ENCODE measurements at places on chromosomes 6 and 20.

DNA sequence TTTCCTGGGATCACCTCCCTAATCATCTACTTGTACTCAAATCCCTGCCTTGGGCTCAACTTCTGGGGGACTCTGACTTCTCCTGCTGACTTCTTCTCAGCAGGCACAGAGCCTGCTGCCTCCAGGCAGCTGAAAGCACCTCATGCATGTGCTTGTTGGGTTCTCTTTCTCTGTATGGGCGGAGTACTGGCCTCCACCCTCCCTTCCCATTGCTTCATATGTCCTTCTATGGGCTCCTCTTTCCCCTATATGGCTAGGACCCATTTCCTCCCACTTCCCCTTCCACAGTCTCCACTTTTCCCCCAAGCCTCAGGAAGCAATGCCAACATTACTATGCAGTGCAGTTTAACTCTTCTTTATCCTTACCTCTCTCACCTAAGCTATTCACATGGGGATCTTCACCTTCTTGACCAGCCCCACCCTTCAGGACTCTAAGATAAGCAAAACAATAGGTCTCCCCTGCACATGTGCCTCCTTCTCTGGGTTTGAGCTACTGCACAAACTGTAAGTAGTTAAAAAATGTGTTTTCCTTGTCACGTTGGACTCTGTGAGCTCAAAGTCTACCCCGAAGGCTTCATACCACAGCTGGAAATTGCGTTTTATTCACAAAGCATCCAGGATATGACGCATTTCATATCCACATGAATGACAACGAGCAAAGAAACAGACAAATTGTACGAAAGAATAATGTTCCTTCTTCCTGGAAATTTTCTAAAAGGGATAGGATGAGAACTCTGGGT is 93.7 kb downstream of the CDS2 start:
- DNase-seq = no peak

GRCh38 chr20:25374842-25375241 is 15.8 kb downstream of the ABHD12 start:
- no peak for DNase-seq

DNA sequence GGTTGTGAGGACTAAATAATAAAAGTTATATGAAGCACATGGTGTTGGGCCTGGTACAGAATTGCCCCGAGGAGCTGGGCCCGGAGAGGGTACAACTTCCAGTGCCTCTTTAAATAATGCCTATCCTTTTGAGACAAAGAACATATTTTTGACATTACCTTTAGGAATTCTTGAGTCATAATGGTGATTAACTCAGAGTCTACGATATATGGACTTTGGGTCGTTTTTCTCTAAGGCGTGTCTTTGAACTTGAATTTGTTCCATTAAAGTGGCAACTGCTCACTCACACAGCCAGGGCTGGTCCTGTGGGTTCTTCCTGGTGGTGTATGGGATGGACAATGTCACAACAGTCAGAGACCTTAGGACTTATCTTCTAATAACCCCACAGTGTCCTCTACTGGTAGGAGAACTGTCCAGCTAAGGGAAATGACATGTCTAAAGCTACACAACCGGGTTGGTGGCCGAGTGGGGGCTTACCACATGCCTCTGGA is 106.5 kb downstream of the CDC5L start:
- DNase-seq = no peak

- DNase-seq = no peak
Observed at GRCh38 chr6:119327810-119328209, 21.8 kb downstream of the MAN1A1 start.

GRCh38 chr6:38239719-38240451 is 399.8 kb downstream of the BTBD9 start:
- DNase-seq = no peak

DNA sequence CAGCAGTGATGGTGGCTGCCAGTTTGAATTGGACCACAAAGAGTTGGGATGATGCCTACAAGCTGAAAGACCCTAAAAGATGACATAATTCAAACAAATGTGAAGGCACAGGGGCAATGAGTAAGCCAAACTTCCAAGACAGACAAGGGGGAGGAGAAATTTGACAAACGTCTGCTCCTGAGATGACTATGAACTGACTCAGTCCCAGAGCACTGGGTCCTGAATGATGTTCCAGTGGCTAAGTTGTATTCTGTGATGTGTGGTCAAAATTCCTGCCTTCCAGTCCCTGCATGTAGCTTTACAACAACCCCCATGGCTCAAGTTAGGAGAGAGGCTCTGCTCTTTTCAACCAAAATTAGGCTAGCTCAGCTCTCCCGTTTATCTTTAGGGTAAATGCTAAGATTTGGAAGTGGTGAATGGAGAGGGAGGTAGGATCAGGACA is 86.1 kb upstream of the SIRPA start:
- DNase-seq = peak; percentile 13

GRCh38 chr6:132490478-132491204 is 22.3 kb downstream of the STX7 start:
- DNase-seq = no peak

DNA sequence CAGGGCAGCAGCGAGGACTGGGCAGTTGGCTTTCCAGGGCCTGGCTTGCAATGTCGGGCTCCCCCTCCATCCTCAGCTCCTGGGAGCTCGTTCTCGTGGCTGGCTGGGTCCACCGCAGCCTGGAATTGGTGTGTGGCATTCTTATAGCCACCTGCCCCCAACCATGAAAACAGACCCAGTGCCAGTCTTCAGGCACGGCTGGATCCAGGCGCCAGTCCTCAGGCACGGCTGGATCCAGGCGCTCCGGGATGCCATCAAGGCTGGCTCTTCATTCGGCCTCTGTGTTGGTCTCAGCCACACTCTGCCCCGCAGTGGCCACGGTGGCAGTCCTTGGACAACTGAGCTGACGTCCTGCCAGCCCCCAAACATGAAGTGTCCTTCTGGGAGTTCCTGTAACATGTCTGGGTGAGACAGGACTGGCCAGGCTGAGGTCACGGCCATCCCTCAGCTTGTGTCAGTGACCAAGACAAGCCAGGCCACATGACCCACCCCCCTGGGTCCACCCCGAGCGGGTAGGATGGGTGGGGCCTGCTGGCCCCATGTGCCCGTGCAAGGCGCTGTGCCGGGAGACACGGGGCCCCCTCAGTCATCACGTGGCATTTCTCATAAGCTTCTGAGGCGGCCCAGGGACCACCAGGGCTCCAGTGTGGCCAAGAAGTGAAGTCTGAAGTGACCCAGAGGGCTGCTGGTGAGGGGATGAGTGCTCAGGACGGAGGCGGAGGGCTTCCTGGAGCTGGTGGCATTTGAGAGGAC is 99.0 kb downstream of the TAF4 start:
- no peak for DNase-seq

DNA sequence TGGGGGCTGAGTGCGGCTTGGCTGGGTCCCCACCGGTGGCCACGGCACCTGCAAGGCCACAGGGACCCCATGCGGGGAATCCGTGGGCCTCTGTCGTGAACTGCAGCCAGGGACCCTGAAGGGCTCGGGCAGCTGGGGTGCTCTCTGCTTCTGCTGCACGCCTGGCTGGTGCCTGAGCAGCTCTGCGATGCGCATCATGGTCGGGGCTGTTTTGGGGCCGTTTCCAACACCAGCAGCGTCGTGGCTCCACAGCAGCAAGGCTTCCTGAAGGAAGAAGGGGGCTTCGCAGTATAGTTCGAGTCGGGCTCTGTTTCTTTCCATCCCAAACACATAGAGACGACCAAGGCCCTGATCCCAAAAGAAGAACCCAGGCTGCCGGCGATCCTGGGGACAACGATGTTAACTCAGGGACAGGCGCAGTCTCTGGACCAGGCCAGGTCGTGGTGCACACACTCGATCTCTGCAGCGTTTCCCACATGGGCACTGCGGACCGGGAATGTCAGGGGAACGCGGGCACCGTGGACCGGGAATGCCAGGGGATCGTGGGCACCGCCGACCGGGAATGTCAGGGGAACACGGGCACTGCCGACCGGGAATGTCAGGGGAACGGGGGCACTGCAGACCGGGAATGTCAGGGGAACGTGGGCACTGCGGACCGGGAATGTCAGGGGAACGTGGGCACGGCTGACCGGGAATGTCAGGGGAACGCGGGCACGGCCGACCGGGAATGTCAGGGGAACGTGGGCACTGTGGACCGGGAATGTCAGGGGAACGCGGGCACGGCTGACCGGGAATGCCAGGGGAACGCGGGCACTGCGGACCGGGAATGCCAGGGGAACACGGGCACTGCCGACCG is 36.8 kb upstream of the BHLHE23 start:
- no peak for DNase-seq

- DNase-seq = no peak
Observed at GRCh38 chr6:112407101-112407590, 60.0 kb downstream of the RFPL4B start.

DNA sequence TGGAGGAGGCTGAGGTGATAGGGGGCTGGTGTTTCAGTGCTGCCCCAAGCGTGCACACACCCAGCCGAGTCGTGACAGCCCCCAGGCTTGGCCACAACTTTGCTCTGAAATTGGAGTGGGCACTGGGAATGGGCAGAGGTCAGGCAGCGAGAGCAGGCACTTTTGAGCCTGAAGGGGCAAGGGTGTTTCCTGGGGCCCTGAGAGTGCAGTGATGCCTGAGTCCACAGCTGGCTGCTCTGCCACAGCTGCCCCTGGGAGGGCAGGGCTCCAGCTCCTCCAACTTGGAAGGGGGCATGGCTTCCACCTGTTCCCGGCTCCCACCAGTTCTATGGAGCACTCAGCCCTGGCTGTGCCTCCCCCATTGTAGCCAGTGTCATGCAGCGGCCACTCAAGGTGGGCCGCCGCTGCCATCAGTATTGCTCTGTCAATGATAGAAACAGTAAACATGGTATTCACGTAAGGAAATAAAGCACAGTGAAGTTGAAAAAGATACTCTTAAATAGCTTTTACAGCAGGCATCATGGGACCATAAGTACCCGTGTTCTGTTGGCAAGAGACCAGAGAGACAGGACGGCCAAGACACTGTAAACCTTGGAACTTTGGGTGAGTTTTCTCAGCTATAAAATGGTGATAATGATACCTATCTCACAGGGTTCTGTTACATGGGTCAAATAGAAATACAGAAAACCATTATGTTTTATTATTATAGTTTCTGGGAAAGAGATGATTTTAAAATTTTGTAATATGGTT is 108.9 kb downstream of the THEMIS start:
- DNase-seq = no peak

DNA sequence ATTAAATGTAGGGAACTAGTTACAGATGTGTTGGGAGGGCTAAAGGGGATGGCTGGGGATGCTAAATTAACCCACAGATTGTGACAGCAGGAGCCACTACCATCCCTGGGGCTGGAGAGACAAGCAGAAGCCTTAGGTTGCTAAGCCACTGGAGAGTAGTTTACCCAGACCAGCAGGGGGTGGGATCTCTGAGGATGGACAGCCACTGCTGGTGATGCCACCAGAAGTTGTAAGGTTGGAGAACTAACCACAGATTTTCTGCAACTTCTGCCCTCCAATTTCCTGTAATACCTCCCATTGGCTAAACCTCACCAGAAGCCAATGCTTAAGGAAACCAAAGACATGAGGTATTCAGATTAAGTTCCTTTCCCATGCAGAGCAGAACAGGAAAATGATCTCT is 139.6 kb upstream of the NOX3 start:
- no peak for DNase-seq

- no peak for DNase-seq
Observed at GRCh38 chr6:8513174-8513573, 77.8 kb upstream of the SLC35B3 start.

DNA sequence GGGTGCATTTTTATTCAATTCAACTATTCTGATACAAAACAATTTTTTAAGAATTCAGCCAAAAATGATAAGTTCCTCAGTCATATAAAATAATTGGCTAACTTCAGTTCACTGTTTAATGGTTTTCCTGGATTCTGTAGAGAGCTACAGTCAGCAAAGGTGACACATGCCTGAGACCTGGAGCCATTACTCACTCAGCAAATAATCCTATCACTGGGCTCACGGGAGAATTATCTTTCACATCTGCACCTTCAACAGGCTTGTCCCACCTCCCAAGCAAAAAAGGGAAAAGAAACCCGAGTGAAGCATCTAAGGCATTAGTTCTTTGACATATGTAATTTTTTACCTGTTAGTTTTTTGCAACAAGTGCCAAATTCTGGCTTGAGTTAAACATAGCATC is 34.9 kb upstream of the FOXA2 start:
- no peak for DNase-seq

DNA sequence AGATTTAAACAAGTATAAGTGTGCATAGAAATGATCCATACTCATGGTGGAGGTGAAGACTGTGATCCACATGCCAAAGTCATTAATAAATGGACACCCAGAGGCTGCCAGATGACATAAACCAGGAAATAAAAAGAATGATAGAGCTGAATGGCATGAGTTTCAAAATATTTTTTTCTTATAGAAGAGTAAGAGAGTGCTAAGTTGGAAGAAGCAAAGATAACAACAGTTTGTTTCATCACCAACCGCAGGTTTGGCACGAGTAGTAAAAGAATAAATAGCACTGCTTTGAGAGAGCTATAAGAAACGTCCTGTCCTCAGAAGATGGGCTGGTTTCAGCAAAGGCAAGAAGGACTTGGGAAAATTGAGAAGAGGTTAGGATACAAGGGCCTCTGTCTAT is 246.9 kb downstream of the UBE3D start:
- no peak for DNase-seq

DNA sequence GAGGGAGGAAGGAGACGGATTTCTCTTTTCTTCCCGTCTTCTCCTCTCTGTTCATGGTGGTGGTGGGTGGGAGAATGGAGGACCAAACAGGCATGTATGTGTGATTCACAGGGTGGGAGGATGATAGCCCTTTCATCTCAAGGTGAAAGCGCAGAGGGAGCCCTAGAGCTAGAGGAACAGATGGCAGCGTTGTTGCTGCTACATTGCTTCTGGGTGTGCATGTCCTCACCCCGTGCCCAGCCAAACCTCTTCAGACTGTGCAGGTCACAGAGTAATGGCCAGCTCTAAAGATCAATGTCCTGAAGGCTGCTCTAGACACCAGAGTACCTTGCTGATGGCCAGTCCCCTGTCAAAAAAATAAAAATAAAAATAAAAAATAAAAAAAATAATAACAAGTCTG is 301.8 kb downstream of the TBC1D7 start:
- no peak for DNase-seq

DNA sequence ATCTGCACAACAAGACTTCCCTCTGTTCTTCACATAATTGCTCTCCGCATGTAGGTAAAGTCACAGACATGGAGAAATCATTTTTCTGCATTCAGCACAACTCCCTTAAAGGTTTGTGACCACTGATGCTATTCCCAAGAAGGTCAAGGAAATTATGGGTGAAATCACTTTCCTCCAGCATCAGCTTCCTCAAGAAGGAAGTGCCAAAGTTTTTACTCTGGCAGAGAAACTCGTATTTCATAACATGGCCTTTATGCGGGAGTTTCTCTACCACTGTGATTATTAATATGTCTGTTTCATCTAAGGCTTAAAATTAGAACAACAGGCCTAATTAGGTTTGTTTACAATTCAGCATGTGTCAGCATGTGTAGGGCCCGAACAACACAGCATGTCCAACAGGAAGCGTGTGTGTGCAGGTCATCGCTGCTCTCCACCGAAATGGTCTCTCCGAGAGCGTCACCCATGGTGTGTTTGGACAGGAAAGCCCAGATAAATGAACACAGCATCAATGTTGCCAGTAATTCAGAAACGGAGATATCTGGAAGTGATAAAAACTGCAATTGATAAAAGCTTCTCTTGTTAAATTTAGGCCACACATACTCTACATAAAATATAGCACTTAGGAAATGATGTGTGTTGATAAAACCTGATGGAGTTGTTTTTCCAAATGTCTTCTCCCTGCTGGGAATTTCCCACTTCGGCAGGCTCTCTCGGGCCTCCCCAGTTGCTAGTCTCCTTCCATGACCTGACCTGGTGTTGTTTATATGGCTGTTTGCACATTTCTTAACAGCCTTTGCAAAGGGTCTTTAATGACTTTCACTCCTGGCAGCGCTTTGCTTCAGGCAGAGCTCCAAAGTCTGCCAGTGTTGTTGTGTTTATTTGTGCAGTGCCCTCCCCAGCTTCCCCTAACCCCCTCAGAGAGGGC is 265.1 kb upstream of the CEP162 start:
- no peak for DNase-seq

Measured in activated CD4-positive, alpha-beta T cell treated with anti-CD3 and anti-CD28 coated beads, Interleukin-2, Interleukin-6, amounts not matched to agents 100 ng/mL and 50 ng/mL, durations not matched to agents 16 hours and 8 hours (primary cell).